ENCODE measurements at places on chromosomes 5 and 9.

- peak; percentile 41 for DNase-seq
Measured at GRCh38 chr9:110156902-110157301, 51.1 kb downstream of the C9orf152 start.

GRCh38 chr5:141623186-141623585, 4.4 kb upstream of the DIAPH1 start:
- DNase-seq: no peak

DNA sequence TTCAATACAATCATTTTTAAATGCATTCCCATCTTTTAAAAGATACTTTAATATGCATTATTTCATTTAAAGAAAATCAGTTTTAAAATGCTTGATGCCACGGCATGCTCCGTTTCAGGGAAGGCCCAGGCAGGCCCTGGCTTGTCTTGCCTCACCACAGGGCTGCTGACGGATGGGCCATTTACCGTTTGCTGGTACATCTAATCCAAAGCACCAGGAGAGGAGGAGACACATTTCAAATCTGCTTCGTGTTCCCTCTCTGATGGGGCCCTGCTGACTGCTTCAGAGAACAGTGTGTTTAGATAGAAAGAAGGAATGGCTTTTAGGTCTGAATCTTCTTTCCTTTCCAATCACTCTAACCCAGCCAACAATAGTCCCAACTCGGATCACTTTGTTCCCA, 185.2 kb downstream of the DCP2 start:
- DNase-seq: no peak

- DNase-seq: no peak
Measured at GRCh38 chr5:135034236-135034962, 371 bp upstream of the PITX1 start.

DNA sequence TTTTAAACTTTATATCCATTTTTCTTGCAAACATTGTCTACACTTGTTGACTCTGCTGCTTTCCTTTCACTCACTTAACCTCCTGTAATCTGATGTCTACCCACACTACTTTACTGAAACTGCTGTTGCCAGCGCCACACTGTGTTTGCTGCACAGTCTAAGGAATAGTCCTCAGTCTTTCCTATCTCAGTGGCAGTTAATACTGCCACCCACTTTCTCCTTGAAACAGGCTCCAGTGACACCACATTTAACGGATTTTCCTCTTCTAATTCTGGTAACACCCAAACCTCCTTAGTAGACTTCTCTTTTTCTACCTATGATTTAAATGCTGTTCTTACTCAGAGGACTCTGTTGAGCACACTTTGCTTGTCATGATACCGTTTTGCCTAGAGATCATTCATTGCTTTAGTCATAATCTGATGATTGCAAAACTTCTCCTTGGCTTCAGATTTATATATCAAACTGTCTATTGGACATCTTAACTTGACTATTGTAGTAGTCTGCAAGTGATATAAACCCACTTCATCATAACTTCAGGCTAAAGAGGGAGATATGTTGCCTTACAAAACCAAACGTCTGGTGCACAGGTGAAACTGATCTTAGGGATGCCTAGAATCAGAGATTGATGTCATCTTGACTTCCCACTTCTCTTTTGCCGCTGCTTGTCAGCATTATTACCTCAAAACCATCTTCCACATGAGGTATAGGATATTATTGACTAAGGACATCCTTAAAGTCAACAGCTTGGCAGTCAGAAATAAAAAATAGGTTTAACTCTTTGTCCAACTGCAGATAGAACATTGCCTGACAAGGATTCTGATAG, 94.1 kb downstream of the CDC42SE2 start:
- DNase-seq: no peak

- DNase-seq: no peak
Measured at GRCh38 chr9:125644819-125645507, 62.0 kb downstream of the MAPKAP1 start.

- DNase-seq: no peak
Measured at GRCh38 chr5:137442660-137443059, 56.5 kb downstream of the SPOCK1 start.

GRCh38 chr5:2780421-2781171, 29.1 kb upstream of the IRX2 start:
- DNase-seq: no peak

DNA sequence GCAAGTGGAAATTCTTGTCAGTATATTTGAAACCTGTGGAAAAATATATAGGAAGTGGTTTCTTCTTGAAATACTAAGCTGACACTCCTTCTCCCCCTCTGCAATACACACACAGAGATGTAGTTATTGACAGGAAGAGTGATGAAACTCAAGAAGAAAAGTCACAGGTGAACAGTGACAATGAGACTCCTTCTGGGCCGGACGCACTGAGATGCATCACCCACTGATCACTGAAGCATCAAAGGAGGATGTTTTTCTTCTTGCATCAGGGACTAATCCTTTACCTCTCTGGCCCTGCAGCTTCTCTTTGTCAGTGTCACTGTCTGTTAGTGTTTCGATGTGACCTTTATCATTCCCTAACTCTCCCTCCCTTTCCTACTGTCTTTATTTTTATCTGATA, 1864.2 kb upstream of the C9orf72 start:
- DNase-seq: no peak

GRCh38 chr5:58185801-58186200, 274.1 kb downstream of the PLK2 start:
- DNase-seq: no peak

DNA sequence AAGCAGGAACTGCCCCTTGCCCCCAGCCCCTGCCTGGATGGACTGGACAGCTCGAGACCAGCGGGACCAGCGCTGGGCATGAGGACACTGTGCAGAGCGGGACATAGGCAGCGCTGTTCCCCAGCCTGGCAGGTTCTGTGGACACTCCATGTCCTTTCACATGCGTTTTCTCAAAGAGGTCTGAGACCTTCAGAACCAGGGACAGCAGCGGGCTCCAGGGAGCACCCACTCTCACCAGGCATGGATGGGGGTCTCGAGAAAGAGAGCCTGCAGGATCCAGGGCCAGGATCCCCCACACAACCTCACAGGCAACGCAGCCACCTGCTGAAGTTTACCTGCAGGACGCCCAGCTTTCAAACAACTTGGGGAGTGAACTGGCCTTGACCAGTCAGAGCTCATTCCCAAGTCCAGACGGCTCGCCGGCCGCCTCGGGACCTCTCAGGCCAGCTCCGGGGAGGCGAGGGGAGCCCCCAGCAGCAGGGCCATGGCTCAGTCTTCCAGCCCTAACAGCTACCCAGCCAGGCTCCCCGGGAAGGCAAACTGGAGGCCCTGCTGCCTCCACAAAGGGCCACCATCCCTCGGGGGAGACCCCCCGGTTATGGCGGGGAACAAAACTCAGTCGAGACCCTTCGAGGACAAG, 72.5 kb upstream of the SARDH start:
- DNase-seq: no peak

DNA sequence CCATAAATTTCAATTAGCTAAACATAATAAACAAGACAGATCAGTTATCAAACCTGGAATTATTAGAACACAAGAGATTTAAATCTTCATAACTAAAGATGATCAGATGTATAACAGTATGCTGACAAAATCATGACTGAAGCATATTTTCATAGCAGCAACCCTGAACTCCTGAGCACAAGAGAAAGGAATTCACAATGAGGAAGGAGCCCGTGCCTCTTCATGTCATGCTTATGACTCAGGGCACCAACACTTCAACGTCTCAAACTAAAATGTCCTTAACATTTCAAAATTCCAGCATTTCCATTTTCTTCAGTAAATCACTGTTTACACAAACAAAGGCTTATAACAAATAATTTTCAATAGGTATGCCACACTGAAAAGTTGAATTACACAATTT, 6.7 kb downstream of the AP3B1 start:
- no peak for DNase-seq

GRCh38 chr5:123211084-123211483, 122.0 kb downstream of the PRDM6 start:
- no peak for DNase-seq

GRCh38 chr5:111364992-111365391, 140.8 kb downstream of the CAMK4 start:
- no peak for DNase-seq

All from smooth muscle cell of the brain vasculature (primary cell).